Dermis blood vessel endothelial cell (primary cell): ENCODE measurements at places on chromosomes 2 and 18. TPM values are rescaled to one million over a fixed set of nuclear protein-coding genes. Genes with fewer than 3 reads are reported as not detected.

RESP18 gene
- not detected in 2 replicates for total RNA-seq

GRCh38 chr2:28454016-28454930 lies 41.6 kb upstream of the PLB1 start:
- DNase-seq: no peak

- DNase-seq: no peak
Measured at GRCh38 chr18:9726175-9726574, 18.1 kb downstream of the RAB31 start.

DNA sequence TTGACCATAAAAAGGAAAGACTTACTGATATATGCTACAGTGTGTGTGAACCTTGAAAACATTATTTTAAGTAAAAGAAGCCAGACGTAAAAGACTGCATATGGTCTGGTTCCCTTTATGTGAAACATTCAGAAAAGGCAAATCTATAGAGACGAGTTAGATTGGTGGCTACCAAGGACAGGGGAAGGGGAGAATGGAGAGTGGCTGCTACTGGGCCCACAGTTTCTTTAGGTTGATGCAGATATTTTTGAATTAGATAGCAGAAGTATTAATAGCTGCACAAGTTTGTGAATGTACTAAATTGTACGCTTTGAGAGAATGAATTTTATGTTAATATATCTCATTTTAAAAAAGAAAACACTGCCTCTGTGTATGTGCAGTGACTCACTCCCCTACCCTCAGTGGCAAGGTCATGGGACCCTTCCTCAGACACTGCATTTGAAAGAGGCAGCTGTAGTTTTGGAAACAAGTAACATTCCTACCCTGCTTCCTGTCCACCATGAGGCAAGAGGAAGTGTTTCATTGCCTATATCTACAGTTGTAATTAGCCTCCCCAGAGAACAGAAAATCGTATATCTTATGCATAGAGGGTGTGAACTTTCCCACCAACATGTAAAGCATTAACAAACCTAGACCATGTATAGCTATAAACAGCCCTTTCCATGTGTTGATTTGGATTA lies 29.8 kb upstream of the ARMC9 start:
- peak; percentile 68 for DNase-seq
